ENCODE measurements at places on chromosomes 16 and 17.
A peak's percentile ranks its signal among the peaks of the same experiment; 100 is the strongest.

DNA sequence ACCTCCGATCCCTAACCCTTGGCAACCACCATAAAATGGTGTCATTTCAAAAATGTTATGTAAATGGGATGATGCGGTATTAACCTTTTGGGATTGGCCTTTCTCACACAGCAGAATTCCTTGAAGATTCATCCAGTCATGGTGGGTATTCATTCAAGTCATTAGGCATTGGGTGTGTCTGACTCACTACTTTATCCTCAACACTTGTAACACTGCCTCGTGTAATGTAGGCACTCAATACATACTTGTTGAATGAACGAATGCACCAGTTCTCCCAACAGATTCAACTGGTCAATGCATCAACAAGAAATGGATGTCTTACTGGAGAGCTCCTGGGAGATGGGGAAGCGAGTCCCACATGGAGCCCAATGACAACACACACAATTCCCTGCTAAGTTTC is 21.8 kb upstream of the GAN start:
- DNase-seq: no peak

DNA sequence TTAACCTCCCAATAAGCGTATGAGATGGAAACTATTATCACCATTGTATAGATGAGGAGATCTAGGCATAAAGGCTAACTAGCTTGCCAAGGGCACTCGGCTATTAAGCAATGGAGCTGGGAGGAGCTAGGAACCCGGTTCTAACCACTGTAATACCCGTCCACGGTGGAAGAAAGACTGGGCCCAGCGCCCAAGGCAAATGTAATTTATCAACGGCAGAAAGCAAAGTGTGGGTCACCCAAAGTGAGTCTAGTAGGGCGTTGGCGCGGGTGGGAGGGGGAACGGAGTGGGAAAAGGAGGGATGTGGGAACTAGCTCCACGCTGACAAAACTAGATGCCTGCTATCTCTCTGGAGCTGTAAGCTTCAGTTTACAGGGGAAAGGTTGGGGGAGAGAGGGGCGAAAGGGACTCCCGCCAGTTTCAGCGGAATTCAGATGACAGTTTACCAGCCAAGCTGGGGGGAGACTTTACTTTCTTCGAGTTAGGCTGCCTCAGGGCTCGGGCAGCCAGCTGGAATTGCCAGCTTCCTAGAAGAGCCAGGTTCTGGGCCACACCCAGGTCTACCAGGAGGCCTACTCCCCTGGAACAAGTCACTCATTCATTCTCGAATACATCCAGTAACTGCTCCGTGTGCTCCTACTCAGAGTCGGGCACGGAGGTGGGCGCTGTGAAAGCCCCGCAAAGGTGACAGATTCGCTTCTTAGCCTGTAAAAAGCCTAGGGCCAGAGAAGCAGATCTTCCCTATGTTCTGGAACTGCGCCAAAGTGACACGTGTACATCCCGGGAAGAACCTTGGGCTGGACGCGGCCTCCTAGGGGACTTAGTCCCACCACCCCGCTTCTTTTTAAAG is 837 bp downstream of the LRRC59 start:
- peak; percentile 32 for DNase-seq

GRCh38 chr17:9977180-9977575 is 72.1 kb upstream of the RCVRN start:
- DNase-seq: no peak

DNA sequence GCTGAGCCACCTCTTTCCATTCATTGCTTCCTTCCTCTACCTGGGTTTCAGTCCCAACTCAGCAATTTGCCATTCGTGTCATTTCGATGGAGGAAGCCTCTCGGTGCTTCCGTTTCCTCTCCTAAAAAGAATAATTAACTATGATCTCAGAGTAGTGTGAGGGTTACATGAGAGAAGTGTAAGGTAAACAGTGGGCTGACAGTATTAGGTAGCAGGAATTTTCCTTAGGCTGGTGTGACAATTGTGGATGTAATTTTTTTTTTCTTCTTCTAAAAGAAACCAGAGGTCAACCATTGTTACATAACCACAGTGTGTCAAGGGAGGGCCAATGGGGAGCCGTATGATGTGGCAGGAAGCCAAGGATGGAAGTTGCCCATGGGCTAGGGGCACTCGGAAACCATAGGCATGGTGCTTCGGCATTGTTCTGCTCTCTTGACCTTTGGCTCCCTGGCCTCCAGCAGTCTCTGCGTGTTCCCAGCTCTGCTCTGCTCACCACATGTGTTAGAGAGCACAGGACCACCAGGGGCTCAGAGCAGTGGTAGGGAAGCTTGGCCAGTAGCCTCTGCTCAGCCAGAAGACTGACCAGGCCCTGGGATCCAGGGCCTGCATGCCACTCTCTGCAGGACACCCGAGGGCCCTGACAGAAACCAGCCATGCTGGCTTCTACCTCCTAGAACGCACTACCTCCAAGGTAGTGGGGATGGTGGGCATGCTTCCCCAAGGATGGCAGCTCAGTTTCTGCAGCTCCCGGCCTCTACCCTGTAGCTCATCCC is 2.0 kb upstream of the TOP2A start:
- no peak for DNase-seq

DNA sequence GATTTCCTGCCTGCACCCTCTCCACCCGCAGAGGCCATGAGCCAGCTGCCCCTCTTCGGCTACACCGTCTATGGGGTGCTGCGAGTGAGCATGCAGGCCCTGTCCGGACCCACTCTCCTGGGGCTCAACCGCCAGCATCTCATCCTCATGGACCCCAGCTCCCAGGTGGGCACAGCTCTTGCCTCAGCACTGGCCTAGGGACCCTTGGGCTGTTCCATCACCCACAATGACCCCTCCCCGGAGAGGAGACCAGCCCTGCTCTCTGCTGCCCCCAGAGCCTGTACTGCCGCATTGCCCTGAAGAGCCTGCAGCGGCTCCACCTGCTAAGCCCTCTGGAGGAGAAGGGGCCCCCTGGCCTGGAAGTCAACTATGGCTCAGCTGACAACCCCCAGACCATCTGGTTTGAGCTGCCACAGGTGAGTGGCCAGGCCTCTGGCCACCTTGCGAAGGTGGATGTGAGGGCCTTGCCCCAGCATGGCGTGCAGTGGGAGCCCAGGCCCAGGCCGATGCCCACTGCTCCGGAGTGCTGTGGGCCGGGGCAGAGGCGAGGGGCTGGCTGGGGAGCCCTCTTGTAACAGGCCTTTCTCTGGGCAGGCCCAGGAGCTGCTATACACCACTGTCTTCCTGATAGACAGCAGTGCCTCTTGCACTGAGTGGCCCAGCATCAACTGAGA is 7.3 kb upstream of the SMIM5 start:
- peak; percentile 52 for DNase-seq

GRCh38 chr16:89139907-89140361 is 31.6 kb upstream of the CDH15 start:
- no peak for DNase-seq

GRCh38 chr16:51881731-51882130 is 665.2 kb downstream of the TOX3 start:
- DNase-seq: no peak

DNA sequence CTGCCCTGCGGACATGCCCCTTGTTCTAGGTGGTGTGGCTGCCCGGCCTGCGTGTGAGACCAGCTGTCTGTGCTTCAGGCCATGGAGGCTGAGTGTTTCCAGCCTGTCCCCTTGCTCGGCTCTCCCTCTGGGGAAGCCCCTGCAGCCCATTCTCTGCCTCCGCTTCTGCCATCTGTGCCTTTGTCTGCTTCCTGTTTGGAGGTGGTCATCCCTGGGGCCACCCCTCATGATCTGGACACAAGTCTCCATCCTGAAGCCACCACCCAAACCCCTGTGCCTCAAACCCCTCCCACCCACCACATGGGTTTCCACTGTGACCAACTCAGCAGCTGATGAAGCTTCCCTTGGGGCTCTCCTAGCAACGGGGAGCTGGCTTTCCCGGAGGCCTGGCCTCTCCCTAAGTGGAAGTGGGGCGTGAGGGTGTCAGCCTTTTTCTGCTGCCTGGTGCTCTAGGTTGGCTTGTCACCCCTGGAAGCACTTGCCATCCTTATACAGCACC is 184.9 kb downstream of the SEC14L1 start:
- no peak for DNase-seq

DNA sequence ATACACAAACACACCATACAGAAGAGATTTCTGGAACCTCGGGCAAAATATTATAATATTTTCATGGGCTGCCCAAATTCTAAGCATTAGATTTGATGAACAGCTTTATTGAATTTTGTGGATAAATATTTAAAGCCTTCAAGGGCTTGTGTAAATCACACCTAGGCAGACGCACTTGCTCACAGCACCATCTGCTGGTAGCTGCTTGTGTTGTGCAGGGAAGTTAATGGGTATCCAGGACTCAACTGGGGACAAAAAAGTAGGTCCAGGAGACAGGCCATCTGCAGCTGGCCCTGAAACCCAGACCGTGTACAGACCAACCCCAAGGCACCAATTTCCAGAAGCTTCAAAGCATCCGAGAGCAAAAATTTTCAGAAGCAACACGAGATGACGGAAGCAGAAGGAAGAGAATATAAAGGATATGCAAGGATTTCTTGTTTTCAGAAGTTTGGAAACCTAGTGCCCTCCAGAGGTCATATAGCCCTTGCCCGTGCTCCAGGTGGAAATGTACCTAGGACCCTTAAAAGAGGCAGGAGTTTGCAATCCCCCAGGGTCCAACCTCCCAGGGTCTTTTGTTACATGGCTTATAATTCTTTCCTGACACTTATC is 140.0 kb downstream of the CHD9NB start:
- DNase-seq: peak; percentile 50

- DNase-seq: peak; percentile 34
Observed at GRCh38 chr16:10940501-10941079, 1.7 kb downstream of the DEXI start.

DNA sequence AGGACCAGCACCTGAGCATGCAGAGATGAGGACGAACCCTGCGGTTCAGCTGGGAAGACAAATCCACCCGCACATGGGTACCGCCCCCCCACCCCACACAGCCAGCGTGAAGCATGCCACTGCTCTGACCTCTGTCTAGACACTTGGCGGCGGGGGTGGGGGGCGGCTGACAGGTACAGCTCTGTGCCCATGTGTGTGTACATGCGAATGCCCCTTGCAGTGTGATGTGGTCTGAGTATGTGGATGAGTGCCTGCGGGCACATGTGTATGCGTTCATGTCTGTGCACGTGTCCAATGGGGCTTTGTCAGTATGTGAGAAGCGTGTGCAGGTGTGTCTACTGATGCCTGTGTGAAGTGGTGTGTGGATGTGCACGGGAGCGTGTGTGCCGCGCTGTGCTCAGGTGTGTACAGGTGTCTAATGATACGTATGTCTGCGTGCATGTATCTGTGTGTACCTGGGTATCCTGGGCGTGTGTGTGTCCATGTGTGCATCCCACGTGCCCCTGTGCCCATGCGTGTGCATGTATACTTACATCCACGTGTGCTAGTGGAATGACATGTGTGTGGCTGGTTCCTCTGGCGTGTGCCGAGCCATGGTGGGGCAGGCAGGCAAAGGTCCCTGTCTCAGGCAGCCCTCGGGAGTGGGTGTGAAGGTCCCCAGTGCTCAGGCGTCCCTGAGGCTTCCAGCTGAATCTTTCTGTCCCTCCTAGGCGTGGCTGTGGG is 636 bp upstream of the RAP1GAP2 start:
- DNase-seq: no peak

DNA sequence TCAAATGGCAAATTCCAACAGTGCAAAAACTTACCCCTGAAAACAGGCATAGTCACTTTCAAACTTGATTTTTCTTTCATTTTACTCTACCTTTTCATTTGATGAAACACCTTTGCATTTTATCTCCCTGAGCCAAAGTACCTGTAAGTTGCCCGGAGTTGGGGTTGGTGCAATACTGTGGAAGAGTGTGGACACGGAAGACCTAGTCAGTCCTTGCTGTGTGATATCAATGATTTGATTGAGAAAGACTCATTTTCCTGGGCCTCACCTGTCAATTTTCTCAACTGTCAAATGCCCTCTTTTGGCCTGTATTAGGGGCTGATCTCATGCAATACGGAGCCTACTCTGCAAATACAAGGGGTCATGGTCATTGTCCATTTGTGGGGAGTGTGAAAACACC is 22.6 kb downstream of the PITPNC1 start:
- no peak for DNase-seq

DNA sequence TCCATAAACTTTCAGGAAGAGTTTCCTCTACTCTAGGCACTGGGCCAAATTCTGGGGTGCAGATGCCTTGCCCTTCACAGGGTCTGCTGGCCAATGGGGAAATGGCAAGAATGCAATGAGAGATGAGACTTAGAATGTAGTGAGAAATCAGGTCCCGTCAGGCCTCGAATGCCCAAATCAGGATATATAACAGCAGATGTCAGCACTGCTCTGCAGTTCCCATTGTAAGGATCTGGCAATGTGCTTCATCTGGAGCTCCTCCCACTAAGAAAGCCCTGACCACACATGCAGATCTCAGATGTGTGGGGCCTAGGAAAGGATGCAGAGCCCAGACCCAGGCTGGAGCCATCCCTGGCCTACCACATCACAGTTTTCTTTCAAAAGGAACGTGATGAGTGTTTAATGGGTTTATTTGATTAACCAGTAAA is 13.9 kb upstream of the LPCAT2 start:
- DNase-seq: no peak

GRCh38 chr17:4642286-4642685 is 808 bp upstream of the ALOX15 start:
- no peak for DNase-seq

- no peak for DNase-seq
Observed at GRCh38 chr17:45976755-45977505, 22.1 kb upstream of the STH start.
